ENCODE measurements at places on chromosomes 16 and 17. TPM values are rescaled to one million over a fixed set of nuclear protein-coding genes. Genes with fewer than 3 reads are reported as not detected.

Gene GSG1L
- 1.1 TPM for total RNA-seq

Gene PRCD
- 3.8 TPM for total RNA-seq

Gene BOLA2B
- total RNA-seq = 161 TPM

Gene CNGB1
- total RNA-seq = 0.87 TPM

Gene CAPNS2
- total RNA-seq = 0.74 TPM

Gene KCNH6
- total RNA-seq = 0.99 TPM

Gene RNF222
- total RNA-seq = not detected

Gene EFCAB5
- total RNA-seq = 11.7 TPM

Measured in testis (tissue), 5 donors.